ENCODE measurements at places on chromosomes 12 and 14. TPM values are rescaled to one million over a fixed set of nuclear protein-coding genes. Genes with fewer than 3 reads are reported as not detected.

Gene ZFHX2
- total RNA-seq = under 0.01 TPM

Gene OR4Q3
- not detected for total RNA-seq

Gene LRR1
- 20.9 TPM for total RNA-seq

Gene CLEC4C
- total RNA-seq = not detected

Gene IRAK3
- 2.6 TPM for total RNA-seq

Gene ARMH4
- 3.0 TPM for total RNA-seq

Gene CHMP4A
- 13.8 TPM for total RNA-seq

Gene RNASE7
- not detected for total RNA-seq

Gene TIGAR
- 20.7 TPM for total RNA-seq

Gene ARHGEF40
- 39.6 TPM for total RNA-seq

Gene LEMD3
- 26.7 TPM for total RNA-seq

Gene NEDD1
- total RNA-seq = 28.0 TPM

Gene CPNE8
- total RNA-seq = 21.2 TPM

Gene IKZF4
- 3.5 TPM for total RNA-seq

Gene LRFN5
- 0.97 TPM for total RNA-seq

Gene GPR132
- total RNA-seq = under 0.01 TPM

Gene SYNDIG1L
- not detected for total RNA-seq

Gene FOXM1
- total RNA-seq = 17.7 TPM

Gene TAS2R46
- total RNA-seq = 4.2 TPM

Gene NEDD8
- 114 TPM for total RNA-seq

- DNase-seq = peak; percentile 59
Observed at GRCh38 chr12:78636231-78636855, 228.2 kb upstream of the SYT1 start.

DNA sequence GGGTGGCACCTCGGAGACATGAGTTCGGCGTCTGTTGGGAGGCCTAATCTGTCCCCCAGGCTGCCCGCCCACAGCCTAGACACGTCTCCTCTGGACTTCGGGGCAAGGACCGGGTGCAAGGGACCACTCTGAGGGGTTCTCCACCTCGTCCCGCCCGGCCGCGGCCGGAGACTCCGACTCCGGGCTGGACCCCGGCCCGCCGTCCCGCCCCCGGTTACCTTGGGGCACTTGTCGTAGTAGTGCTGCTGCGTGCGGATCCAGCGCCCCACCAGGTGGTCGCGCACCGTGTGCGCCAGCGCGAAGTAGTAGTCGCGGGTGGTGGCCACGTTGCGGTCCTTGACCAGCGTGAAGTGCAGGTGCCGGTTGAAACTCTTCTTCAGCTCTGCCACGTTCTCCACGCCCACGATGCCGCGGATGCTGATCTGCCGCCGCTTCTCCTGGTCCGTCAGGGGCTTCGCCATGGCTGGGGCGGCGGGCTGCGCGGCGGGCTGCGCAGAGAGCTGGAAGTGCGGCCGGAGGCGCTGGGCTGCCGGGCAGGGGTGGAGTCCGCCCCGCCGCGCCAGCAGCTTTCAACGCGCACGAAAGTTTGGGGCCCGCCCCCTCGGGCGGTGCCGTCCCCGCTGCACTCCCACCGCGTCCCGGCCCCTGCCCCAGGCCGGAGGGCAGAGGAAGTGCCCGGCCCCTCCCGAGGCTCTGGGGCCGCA lies at the start of gene PYGL:
PYGL (minus strand) TSS at position 541 of the 704 bp plus-strand sequence; CDS start at position 461, 80 bp downstream.
- peak; percentile 73 for DNase-seq

GRCh38 chr14:90489306-90489705 lies 92.5 kb downstream of the CALM1 start:
- DNase-seq = no peak

GRCh38 chr12:54026640-54027441 lies 1.4 kb upstream of the HOXC6 start:
- no peak for DNase-seq

GRCh38 chr14:36019126-36019525 lies 157.4 kb downstream of the PTCSC3 start:
- DNase-seq = no peak

- DNase-seq = no peak
Observed at GRCh38 chr12:69662764-69663163, 36.3 kb downstream of the BEST3 start.

DNA sequence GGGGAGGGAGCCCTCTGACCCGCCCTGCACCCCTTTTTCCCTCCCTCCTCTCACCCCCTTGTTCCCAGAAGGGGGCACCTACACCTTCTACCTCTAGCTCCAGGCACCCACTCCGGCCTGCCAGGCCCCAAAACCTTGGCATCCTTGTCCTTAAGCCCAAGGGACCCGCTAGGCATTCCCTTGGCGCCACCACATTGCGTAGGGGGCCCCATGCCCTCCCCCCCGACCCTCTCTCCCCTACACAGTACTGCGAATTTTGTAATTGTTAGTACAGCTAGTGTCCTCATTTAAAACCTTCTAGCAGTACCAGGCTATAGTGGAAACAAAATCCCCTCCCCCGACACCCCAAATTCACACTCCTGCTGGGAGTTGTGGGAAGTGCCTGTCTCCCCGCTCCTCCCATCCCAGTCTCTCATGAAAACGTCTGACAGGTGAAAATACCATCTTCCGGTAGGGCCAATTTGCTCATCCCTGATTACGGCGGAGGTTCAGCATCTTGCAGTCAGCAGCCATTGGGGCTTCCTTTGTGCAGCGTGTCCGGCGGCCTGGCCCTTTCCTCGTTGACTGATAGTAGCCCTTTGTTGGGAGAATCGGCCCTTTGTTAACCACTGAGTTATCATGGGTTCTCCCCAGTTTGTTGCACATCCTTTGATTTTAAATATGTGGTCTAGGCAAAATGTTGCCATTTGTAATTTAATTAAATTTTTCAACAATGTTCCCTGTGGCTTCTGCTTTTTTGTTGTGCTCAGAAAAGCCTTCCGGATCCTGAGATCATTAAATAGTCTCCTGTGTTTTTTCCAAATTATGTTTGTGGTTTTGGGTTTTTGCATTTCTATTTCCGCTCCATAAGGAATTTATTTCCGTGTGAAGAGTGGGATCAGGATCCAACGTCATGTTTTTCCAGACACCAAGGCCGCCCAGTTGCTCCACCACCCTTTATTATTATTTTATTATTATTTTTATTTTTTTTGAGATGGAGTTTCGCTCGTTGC lies 7.9 kb upstream of the CEP170B start:
- DNase-seq = no peak

GRCh38 chr12:56725723-56726102 lies 614 bp upstream of the NACA start:
- DNase-seq = no peak

DNA sequence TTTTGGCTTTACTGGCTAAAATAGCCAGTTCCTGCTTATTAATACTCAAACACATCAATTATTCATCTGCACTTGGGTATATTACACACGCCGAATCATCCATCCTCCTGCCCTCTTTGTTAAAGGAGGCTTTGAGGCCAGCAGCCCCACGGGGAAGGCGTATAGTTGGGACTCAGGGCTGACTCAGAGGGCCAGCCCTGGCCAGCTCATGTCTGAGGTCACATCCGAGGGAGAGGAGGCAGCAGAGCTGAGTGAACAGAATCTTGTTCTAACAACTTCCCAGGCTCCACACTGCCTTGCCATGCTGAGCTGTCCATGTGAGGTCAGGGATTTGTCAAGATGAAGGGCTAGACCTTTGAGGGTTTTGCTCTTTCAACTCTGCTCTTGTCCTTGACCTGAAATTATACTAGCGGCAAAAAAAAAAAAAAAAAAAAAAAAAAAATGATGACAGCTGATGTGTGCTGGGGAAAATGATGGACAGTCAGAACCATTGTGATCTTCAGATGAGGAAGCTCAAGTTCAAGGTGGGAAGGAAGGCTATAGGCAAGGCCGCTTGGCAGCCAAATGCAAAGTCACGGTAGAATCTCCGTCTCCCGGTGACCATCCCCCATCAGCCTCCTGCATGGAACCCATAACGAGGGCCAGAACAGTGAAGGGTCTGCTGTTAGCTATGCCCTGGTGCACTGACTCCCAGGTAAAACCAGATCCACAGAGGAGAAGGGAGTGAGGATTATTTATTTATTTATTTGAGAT lies 12.5 kb upstream of the MARK3 start:
- peak; percentile 80 for DNase-seq

- DNase-seq = no peak
Observed at GRCh38 chr12:14393751-14394150, 28.3 kb downstream of the ATF7IP start.

DNA sequence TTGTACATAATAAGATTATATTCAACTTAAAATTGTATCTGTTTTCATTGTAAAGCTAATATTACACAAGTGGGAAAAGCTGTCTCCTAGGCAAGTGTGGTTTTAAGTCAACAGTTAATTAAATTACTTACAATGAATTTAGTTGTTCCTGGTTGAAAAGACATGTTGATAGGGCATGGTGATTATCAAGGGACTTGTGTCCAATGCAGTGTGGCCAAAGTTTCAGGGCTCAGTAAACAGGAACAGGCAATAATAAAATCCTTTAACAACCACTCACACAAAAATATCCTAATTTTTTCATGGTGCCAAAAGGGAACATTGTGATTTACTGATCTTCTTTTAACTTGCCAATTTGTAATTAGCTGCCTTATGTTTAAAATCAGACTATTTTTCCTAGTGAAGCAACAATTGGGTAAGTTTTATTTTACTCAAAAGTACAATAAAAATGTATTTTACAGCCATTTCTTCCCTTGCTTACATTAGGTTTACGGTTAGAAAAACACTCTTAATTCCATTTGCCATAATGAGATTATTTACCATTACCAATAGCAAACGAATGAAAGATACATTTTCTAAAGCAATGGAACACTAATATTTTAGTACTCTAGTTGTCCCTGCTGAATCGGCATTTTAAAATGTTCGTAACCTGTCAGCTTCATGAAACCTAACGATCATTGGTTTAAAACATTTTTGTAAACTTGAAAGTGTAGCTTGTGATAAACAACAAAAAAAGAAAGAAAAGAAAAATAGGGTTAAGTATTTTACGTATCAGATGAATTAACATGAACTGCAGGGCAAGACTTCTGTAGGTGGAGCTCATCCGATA lies 1.8 kb upstream of the WNK1 start:
- no peak for DNase-seq

DNA sequence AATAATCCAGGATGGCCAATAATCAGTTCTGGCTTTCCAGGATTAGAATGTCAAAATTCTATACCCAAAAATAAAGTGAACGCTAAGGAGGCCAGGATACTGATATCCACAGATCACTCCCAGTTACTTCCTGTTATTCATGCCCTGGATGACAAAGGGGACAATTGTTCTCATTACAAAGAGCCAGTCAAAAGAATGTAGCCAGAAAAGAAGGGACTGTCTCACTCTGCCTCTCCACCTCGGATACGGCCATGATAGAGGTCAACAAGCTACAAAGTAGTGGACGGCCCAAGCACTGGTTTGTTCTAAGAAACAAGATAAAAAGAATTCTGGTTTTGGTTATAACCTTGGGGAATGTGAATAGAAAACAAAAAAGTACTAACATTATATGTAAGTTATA lies 116.1 kb upstream of the ATF7IP start:
- DNase-seq = no peak

GRCh38 chr12:6938353-6939190 lies 5.0 kb upstream of the RNU7-1 start:
- DNase-seq = no peak

DNA sequence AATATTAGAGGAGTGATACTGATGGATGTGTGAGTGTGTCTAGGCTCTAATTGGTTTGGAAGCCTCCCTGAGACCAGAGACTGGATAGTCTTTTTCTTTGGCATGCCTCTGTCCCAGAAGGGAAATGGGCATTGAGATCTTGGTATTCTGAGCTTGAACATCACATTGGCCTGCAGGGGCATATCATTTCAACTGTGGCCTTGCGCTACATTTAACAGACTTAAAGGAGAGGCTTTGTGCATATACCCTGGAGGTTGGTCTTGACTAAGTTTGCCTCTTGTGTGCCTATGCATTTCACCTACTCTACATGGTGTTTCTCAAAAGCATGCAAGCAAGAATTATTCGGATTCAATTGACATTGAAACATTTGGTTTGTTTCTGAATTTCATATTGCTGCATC lies 185.4 kb downstream of the TMTC2 start:
- no peak for DNase-seq

GRCh38 chr12:94080341-94081009 lies 67.9 kb upstream of the PLXNC1 start:
- no peak for DNase-seq

DNA sequence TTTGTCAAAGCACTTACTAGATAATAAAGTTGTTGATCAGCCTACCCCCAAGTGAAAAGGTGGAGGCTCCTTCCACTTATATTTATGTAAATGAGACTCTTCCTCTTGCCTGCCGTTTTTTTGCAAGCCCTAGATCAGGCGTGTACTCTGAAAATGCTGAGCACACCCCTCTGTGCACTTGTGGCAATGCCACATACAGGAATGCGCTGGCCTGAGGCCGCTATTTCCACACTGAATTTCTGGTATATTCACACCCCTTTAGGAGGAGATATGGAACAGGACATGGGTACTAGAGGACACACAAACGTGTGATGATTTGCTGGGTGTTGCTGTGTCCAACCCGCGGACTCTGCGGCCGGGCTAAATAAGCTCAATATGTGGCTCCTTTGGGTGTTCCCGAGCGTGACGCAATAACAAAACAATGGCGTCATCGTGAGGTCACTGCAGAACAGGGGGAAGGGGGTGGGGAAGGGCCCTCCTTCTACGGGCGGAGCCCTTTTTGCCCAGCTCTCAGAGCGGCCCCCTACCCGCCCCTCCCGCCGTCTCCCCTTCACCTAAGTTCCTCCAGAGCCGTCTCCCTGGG lies 554 bp upstream of the TSPAN31 start:
- peak; percentile 90 for DNase-seq

DNA sequence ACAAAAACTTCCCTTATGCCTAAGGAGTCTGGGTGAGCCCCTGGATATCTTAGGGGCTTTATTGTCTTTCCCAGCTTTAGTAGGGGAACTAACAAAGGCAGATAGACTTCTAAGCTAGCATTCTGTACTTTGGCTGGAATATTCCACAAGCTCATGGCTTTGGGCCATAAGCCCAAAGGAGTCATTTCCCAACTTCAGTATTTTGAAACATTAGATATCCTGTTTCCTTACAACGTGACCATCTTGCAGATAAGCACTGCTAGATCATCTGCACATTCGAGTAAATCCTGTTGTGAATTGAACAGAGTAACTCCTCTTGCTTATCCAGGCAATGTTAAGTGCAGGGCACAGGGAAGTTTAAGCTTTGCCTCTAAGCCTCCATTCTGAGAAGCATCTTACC lies 70.6 kb upstream of the ACTN1 start:
- peak; percentile 98 for DNase-seq

DNA sequence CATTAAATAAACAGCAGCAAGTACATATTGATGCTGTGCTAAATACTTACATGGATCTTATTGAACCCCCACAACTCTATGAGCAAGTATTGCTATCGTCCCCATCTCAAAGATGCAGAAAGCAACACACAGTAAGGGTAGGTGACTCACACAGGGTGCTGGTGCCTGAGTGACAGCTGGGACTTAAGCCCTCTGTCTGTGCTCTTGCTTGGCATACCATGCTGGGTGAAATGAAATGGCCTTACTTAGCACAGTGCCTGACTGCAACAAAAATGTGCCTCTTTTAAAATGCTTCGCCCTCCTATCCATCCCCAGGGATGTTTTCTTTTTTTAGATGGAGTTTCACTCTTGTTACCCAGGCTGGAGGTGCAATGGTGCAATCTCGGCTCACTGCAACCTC lies 788 bp downstream of the TEX52 start:
- no peak for DNase-seq

GRCh38 chr12:92136026-92136730 lies 9.5 kb downstream of the BTG1 start:
- no peak for DNase-seq

Measured in fibroblast of villous mesenchyme (primary cell).